Liver (tissue), 10 donors: ENCODE measurements at places on chromosomes 5 and 9.

DNA sequence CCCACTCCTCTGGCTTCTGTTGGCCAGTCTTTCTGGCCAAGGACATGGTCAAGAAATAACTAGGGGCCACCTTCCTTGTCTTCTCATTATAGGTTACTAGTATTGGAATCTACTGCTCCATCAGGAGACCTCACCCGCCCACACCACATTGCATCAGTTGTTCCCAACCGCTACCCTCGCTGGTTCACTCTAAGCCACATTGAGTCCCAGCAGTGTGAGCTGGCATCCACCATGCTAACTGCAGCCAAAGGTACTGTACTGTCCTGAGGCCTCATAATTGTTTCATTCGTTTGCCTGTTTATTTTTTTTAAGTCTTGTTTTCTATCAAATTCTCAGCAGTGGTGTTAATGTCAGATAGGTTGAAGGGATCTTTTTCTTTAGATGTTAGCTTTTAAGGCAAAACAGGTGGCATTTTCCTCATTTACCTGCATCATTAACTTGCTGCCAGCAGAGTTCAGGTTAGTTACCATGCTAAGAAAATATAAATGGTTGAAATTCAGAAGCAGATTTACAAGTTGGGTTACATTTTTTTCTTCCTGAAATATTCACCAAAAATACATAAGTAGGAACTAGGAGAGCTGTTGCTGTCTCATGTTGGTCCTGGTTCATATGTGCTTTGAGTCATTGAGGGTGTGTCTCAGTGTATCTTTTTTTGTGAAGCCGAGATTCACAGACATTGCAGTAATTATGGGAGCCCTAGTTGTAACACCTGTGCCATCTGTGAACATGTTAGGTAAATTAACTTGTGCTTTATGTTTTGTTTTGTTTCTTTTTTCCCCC, 206.9 kb downstream of the ZSWIM6 start:
- no peak for DNase-seq

DNA sequence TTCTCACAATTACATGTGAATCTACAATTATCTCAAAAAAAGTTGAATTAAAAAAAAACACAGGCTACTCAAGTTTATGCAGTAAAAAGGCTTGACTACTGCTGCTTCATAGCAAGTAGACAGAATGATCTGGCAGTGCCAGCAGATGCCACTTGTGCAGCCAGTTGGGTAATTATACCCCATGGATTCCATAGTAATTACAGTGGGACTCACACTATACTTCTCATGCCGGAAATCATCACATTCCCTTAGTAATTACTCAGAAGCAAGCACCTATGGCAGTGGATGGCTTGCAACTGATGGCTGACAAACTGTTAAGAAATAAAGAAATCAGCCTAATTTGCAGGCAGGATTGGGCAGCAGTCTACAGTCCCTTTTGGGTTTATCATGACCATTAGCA, 463.2 kb upstream of the KLF4 start:
- DNase-seq: no peak

GRCh38 chr5:111972548-111972947, 215.6 kb upstream of the NREP start:
- DNase-seq: no peak

DNA sequence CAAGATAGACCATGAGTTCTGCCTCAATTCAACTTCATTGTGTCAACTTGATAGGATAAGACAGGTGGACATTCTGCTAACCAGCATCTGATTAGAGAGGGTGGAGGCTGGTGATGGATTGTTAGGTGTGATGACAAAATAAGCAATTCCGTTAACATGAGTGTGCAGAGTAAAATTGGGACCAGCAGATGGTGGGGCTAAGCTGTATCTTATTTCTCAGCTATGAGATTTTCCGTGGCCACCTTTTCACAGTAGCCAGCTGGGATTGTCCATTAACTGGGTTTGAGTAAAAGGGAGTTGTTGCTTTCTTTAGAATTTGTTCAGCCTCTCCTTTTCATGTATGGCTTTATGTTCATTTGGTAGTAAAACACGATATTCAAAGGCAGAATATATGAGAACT, 28.8 kb upstream of the TAL2 start:
- no peak for DNase-seq

- DNase-seq: no peak
Observed at GRCh38 chr5:68405026-68405684, 189.6 kb downstream of the PIK3R1 start.

GRCh38 chr9:112680731-112681402, 37.0 kb downstream of the INIP start:
- DNase-seq: no peak

GRCh38 chr9:107268560-107268959, 14.5 kb upstream of the RAD23B start:
- DNase-seq: no peak

GRCh38 chr5:73448463-73449136, at the start of gene FOXD1:
Gene FOXD1, minus strand, starts transcription at chr5:73448777. Its CDS starts 415 bp downstream, at chr5:73448362.
- no peak for DNase-seq

GRCh38 chr9:81394881-81395675, 294.3 kb downstream of the TLE1 start:
- DNase-seq: no peak

GRCh38 chr9:136093995-136094881, 851 bp downstream of the NACC2 start:
- DNase-seq: peak; percentile 62

DNA sequence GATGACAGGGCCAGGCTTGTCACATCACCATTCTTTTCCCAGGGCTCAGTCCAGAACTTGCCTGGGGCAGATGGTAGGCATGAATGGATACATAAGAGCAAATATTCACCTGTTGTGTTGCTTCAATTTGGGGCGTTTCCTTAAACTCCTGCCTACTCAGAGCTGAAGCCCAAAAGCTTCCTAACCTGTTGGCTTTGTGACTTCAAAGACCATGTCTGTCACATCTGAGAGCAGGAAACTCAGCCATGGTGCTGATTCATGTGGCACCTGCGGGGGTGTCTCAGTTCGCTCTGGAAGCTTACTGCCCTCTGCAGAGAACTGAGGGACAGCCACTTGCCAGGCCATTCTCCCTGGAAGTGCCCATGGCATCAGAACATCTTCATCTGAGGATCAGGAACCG, 246.6 kb downstream of the HSPA4 start:
- DNase-seq: no peak
